ENCODE measurements at places on chromosomes 11 and 22.
A peak's percentile ranks its signal among the peaks of the same experiment; 100 is the strongest.

DNA sequence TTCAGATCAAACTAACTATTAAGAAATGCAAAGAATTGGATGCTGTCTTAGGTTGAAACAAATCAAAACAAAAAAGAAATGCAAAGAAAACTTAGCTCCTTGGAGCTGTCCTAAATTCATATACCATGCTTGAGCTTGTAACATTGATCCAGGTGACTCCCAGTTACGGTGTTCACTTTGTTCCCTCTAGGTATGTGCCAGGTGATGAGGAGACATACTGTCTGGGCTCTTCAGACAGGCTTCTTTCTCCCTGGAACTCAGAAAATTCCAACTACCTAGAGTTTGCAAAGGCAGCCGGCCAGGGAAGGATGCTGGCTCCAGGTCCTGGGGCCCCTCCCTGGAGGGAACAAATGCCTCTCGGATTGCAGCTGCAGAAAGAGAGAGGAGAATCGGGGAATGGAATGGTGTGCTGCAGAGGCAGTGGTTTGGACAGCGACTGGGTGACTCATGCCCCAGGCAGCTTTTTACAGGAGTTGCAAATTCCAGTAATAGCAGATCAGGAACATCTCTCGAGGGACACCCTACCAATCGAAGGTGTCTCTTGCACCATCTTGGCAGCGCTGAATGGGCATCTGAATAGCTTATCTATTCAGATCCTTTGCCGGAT, 12.3 kb upstream of the ASPHD2 start:
- DNase-seq, result no peak

DNA sequence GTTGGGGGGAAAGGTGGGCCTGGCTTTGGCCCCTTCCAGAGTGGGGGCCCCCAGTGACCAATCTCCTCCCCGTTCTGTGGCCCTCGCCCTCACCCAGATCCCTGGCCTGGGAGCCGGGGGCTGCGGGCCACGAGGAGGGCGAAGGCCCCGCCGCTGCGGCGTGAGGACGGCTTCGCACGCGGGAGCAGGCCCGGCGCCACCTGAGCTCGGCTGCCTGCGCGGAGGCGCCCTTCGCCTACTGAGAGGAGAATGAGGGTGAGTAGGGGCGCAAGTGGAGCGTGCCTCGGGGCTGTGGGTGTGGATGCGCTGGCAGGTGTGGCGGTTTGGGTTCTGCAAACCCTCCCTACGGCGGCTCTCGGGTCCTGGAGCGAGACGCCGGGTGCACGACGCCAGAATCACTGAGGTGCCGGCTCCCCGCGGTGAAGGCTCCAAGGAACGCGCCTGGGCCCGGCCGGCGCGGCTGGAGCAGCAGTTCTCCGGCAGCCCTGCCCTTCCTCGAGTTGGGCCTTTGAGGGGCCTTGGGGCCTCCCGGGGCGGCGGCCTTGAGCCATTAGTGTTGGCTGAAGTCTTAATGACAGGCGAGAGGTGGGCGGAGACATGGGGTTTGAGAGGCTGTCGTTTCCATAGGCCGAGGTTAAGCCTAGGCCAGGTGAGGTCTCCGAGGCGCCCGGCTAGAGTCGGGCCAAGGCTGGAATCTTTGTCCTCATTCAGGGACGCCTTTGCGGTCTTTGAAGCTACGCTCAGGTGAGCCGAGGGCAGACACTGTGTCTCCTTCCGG, 65.3 kb downstream of the CTTN start:
- no peak for DNase-seq

GRCh38 chr11:44596525-44597276, 31.2 kb downstream of the CD82 start:
- DNase-seq, result no peak

GRCh38 chr11:123543797-123544196, 110.6 kb downstream of the SCN3B start:
- no peak for DNase-seq

DNA sequence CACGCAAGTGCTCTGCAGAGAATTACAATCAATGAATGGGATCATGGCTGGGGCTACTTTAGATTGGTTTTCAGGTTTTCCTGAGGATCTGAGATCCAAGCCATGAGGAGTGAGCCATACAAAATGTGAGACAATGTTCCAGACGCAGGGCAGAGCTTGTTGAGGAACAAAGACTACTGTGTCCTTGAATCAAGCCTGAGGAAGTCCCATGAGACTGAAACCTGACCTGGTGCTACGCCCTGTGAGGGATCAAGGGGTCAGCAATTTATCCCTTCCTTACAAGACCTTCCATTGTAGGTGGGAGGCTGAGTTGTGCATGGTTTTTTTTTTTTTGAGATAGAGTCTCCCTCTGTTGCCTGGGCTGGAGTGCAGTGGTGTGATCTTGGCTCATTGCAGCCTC, 2.1 kb downstream of the INCENP start:
- no peak for DNase-seq

DNA sequence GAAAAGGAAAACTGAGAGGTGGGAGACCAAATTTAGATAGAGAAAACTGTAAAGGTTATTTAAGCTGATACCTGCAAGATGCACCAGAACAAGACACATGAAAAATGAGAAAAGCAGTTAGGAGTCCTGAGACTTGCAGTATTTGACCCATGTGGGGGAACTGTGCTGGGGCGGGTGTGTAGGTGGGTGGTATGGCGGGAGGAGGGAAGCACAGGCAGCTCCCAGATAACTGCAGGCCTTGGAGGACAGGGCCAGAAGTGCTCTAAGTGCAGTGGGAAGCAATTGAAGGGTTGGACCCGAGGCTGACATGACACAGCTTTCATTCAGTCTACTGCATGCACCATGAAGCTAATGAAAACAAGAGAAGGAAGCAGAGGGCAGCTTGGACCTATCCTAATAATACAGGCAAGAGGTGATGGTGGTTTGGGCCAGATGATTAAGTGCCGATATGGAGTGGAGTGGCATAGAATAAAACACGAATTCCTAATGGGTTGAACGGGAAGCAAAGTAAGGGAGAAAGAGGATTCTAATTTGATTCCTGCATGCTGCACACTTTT, 48.0 kb upstream of the ANO3 start:
- no peak for DNase-seq

- peak; percentile 74 for DNase-seq
These were observed 9.0 kb downstream of the SYN3 start for GRCh38 chr22:33049119-33049729.

- DNase-seq, result no peak
These were observed 1.3 kb upstream of the CLCF1 start for GRCh38 chr11:67374571-67375281.

DNA sequence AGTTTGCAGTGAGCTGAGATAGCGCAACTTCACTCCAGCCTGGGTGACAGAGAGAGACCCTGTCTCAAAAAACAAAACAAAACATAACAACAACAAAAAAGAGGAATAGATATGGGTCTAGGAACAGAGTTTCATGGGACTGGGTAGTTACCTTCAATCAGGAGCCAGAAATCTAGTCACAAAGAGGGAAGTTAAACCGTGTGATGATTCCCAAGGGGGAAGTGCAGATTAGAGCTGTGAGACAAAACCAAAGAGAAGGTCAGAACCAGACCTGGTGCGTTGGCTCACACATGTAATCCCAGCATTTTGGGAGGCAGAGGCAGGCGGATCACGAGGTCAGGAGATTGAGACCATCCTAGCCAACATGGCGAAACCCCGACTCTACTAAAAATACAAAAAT, 42.1 kb upstream of the LARGE1 start:
- no peak for DNase-seq

DNA sequence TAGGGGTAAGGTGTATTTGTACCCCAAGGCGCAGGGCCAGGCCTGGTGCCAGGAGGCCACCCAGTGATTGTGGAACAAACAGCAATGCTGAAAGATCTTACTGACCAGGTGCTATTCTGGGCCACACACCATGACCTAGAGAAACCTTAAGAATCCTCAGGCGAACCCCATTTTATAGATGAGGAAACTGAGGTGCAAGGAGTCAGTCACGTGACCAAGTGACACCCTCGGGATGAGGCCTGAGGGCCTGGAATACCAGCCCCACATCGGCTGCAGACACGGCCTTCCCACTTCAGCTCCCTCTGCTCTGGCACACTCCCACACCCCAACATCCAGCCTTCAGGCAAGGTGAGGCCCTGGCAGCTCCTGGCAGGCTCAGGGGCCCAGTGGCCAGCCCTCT, 13.1 kb downstream of the CABP7 start:
- DNase-seq, result no peak

GRCh38 chr11:70159627-70160570, 43.2 kb upstream of the FADD start:
- peak; percentile 87 for DNase-seq

DNA sequence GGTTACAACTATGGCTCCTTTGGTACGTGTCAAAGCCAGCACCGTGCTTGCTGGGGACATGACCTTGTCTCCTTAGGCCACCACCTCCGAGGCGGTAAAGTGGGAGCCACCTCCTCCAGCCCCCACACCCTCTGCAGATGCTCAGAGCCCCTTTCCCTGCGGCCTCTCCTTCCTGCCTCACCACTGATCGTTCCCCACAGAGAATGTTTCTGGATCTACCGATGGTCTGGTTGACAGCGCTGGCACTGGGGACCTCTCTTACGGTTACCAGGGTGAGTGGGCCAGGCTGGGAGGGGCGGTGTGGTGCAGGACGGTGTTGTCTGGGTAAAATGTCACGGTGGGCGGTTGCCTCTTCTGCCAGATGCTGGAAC, 8.9 kb downstream of the SIDT2 start:
- DNase-seq, result no peak

- peak; percentile 79 for DNase-seq
These were observed 22.2 kb upstream of the CBX7 start for GRCh38 chr22:39174498-39175352.

DNA sequence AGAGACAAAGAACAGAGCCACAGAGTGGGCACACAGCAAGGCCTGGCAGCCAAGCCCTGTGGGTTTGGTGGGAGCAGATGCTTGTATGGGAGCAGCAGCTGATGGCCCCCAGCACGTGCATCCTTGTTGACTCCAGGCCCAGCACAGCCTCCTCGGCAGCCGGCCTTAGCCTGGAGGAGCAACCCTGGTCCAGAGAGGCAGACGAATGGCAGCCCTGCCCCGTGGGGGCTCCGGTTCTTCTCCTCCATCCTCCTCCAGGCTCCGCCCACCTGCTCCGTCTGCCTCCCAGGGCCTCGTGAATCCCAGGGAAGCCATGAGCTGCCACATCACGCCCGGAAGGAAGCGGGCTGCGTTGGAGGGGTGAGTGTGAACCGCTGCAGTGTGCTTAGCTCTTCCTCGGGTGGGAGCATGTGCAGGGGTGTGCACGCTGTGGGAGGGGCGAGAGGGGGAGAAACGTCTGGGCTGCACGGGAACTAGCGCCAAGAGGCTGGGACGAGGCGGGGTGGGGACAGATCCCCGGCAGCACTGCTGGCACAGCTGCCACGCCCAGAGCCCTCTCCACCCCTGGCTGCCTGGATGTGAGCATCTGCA, 36.3 kb upstream of the JAM3 start:
- no peak for DNase-seq

DNA sequence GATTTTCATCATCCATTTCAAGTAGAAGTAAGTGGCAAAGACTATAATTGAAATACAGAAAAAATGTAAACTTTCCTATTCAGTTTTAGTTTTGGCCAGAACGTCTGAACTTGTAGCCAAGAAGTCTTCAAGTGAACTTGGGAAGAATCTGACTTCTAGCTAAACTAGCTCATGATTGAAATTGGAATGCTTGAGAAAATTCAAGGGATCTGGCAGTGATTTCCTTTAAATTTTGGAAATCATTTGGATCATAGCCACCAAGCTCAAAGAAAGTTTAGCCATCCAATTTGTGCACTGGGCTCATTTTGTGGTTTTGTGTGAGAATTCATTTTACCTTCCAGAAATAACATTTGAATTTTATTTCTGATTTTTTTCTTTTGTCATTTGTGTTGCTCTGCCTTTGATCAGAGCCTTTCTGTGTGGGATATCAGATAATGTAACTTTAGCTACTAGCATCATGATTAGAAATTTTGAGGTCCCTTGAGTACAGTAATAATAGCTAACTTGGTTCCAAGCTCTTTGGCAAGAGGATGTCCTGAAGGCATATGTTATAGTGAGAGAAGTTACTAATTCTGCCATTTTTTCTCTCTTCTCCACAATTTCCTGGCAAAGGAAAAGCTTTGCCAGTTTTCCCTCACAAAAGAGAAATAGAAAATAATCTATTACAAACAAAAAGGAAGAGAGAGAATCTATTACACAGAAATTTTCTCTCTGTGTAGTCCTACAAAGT, 2123.7 kb upstream of the RAG2 start:
- DNase-seq, result no peak

- no peak for DNase-seq
These were observed 149.1 kb downstream of the DSCAML1 start for GRCh38 chr11:117647872-117648271.

- DNase-seq, result peak; percentile 71
These were observed 26.6 kb upstream of the IL17RA start for GRCh38 chr22:17057959-17058814.

GRCh38 chr22:45579306-45579705, 76.6 kb downstream of the FBLN1 start:
- no peak for DNase-seq

DNA sequence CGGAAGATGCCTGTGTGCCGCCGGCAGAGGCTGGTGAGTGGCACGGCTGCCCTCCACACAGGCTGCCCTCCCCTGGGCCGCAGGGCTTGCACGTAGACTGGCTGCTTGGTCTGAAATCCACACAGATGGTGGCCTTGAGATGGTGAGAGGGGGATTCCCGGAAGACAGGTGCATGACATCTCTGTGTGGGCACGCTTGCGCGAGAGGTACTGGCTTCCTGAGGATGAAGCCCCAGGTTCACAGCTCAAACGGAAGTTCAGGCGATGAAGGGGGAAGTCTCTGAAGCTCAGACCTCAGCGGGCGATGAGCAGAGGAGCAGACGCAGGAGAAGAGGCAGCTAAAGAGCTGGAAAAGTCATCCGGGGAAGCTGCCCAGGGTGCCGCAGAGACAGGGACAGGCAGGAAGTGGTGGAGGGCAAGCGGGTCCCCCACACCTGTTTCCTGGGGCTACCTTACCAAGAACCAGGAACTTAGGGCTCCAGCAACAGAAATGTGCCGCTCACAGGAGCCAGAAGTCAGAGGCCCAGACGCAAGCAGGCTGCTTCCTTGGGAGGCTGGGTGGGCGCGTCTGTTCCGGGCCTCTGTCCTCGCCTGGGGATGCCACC, 7.2 kb downstream of the CRELD2 start:
- DNase-seq, result no peak

GRCh38 chr22:30127749-30128166, 47.5 kb downstream of the HORMAD2 start:
- no peak for DNase-seq

- no peak for DNase-seq
These were observed 36.9 kb downstream of the TNKS1BP1 start for GRCh38 chr11:57287884-57288283.

GRCh38 chr11:66084821-66085475, 14.9 kb downstream of the PACS1 start:
- no peak for DNase-seq

- DNase-seq, result no peak
These were observed 28.4 kb upstream of the PAMR1 start for GRCh38 chr11:35553831-35554230.

GRCh38 chr22:49025791-49026493, 801.7 kb downstream of the BRD1 start:
- DNase-seq, result no peak

- DNase-seq, result peak; percentile 78
These were observed 43.2 kb upstream of the CLMP start for GRCh38 chr11:123238297-123238696.

GRCh38 chr22:19703869-19704268, 10.4 kb upstream of the SEPTIN5 start:
- peak; percentile 17 for DNase-seq
